Activated T-cell treated with anti-CD3 and anti-CD28 coated beads for 24 hours (primary cell): ENCODE measurements at places on chromosomes 6 and 20.

DNA sequence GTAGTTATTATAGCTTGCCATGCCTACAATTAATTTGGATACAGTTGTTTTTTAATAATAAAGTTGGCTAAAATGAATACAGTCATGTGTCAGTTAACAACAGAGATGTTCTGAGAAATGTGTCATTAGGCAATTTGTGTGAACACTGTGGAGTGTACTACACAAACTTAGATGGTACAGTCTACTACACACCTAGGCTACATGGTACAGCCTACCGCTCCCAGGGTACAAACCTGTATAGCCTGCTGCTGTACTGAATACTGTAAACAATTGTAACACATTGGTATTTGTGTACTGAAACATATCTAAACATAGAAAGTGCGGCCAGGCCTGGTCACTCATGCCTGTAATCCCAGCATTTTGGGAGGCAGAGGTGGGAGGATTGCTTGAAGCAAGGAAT is 50.2 kb downstream of the MYLIP start:
- no peak for DNase-seq

GRCh38 chr20:44183282-44183681 is 3.7 kb downstream of the JPH2 start:
- DNase-seq = no peak

DNA sequence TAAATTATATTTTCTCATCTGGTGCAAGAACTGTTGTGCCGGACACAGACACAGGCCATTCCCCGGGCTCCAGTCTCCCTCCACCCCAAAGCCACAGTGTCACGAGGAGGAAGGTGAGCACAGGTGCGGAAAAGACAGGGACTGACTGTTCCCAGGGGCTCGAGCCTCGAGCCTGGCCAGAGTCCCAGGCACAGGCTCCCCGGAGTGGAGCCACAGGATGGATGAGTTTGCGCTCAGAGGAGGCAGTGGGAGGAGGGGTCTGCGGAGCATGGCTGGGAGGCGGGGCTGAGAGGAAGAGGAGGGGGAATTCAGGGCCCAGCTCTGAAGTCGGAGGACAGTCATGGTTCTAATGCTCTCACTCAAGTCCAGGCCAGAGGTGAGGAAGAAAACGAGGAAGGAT is 284.8 kb downstream of the SMOC2 start:
- DNase-seq = no peak

- DNase-seq = no peak
Measured at GRCh38 chr6:39189915-39190544, 39.2 kb downstream of the KCNK5 start.

GRCh38 chr6:27957516-27957915 is 475 bp downstream of the OR2B6 start:
- DNase-seq = no peak

- DNase-seq = no peak
Measured at GRCh38 chr6:127383988-127384387, 40.6 kb upstream of the ECHDC1 start.
